ENCODE measurements at places on chromosomes 3 and 15.

DNA sequence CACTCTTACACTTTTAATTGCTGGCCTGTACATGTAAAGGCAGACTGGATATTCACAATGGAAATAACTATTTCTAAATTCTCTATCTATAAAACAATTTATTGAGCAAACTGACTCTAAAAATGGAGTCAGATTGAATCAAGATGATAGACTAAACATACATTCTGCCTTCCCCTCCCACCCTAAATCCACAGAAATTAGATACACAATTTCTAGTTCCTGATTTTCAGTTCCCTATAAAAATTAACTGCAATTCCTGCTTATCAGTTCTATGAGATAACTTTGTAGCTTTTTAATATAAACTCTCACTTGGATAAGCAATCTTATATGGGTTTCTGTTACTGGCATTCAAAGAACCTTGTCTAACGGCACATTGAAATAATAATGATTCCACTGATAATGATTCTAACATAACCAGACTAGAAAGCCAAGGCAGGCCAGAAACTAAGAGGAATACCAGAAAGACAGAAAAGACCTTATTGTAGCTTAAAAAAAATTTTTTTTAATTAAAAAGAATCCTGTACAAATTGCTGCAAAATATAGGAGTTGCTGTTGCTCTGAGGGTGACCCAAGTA lies 33.1 kb downstream of the TBC1D5 start:
- DNase-seq = no peak

DNA sequence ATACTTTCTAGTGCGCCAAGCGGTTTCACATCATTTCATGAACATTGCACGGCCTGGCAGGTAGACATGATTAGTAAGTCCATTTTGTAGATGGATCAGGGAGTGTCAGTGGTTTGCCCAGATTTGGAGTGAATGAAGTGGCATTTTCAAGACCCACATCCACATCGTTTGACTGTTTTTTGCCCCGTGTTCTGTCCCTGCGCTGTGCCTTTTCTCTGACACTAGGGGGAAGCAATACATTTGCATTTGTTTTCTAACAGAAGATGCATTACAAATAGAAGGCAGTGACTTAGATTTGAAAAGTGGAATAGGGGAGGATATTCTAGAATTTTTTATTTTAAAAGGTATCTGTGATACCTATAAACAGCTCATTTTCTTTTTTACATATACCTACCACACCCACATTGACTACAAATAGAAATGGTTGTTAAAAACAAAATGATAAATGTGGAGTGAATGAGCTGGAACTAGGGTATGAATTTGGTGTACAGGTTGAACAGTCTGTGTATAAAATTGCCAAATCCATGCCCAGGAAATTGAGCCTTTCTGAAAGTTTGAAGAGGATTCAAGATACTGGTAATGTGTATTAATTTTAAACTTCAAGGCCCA lies 98.0 kb downstream of the USP13 start:
- no peak for DNase-seq

GRCh38 chr3:159779883-159780282 lies 208.8 kb upstream of the IL12A start:
- DNase-seq = no peak

- DNase-seq = no peak
These were observed 224.7 kb upstream of the GBE1 start for GRCh38 chr3:81985996-81986723.

DNA sequence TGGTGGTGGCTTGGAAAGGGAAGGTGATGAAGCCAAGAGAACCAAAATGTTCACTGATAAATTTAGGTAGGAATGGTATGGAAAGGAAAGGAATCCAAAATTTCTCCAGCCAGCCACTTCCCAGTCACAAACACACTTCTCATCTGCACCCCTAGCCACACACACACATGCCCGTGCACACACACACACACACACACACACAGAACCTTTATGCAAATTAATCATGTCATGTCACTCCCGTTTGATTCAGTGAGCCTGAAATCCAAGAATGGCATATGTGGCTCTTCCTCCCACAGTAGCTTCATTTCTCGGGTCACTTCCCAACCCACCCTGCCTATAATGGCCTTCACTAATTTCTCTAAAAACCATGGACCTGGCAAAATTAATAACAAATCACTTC lies 3.1 kb upstream of the HLTF start:
- no peak for DNase-seq

- DNase-seq = no peak
These were observed 33.9 kb downstream of the OSBPL10 start for GRCh38 chr3:31947162-31947561.

DNA sequence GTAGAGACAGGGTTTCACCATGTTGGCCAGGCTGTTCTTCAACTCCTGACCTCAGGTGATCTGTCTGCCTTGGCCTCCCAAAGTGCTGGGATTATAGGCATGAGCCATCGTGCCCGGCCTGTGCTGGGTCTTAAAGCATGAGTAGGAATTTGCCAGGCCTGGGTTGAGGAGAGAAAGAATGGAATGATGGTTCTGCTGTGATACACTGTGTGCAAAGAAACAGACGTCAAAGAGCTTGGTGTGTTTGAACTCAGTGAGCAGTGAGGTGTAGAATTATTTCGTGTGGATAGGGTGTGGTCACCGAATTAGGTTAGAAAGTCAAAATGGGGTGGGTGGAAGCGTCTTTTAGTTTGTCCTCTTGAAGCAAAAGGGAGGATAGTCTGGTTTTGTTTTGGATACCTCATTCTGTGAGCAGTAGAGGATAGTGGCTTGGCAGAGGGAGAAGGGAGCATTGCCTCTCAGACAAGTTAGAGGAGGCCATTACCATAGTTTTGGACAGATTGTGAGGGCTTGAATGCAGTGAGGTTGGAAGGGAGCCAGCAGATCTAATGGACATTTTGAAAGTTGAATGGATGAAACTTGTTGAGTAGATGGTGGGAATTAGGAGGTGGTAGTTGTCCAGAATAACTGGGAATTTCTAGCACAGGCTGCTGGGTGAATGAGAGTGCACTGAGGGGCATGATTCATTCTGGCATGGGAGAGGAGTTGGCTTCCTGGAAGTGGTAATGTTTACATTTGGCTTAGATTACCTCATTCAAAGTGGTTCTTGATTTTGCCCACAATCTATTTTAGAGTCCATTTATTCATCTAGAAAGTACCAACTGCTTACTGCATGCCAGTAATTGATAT lies 27.2 kb downstream of the AKAP13 start:
- peak; percentile 20 for DNase-seq

- DNase-seq = no peak
These were observed 76.2 kb downstream of the TRIM42 start for GRCh38 chr3:140753865-140754754.

GRCh38 chr3:195063581-195064193 lies 207.3 kb downstream of the XXYLT1 start:
- no peak for DNase-seq

GRCh38 chr15:43183270-43183669 lies 1.9 kb upstream of the CCNDBP1 start:
- no peak for DNase-seq

DNA sequence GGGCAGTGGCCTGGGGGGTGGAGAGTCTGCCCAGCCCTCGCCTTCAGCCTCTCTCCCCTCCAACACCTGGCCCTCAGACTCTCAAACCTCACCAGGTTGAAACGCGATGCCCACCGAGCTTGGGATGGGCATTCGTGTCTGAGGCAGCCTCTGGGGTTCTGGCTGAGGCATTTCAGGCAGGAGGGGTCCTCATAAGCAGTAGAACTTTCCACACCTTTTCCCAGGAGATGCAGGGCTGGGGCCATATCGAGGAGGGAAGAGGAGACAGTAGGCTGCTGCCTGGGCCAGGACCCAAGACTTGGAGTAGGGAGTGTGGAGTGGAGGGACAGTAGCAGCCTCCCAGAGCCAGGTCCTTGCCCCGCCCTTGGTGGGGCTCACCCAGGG lies 24.6 kb downstream of the ACAA1 start:
- no peak for DNase-seq

DNA sequence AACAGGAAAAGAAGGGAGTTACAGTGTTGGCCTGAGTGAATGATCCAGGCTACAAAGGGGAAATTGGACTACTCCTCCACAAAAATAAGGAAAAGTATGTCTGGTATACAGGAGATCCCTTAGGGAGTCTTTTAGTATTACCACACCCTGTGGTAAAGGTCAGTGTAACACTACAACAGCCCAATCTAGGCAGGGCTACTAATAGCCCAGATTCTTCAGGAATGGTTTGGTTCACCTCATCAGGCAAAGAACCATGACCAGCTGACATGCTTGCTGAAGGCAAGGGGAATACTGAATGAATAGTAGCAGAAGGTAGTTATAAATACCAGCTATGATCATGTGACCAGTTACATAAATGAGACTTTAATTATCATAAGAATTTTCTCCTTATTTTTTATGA lies 372.6 kb upstream of the ATP11B start:
- DNase-seq = no peak

DNA sequence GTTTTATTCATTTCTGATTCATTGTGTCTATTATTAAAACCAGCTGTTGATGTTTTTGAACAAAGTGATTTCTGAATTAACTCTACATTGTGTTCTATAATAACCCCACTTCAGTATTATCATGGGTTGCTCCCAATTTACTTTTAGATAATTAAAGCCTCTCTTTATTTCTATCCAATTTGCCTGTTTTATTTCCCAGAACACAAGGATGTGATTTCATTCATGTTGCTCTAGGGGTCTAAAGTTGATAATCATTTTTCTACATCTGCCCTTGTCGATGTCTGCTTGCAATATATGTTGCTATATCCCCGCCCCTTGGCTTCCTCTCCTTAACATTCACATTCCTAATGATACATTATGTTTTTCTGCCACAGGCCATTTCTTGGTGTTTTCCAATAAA lies 747.3 kb downstream of the CADM2 start:
- DNase-seq = no peak

DNA sequence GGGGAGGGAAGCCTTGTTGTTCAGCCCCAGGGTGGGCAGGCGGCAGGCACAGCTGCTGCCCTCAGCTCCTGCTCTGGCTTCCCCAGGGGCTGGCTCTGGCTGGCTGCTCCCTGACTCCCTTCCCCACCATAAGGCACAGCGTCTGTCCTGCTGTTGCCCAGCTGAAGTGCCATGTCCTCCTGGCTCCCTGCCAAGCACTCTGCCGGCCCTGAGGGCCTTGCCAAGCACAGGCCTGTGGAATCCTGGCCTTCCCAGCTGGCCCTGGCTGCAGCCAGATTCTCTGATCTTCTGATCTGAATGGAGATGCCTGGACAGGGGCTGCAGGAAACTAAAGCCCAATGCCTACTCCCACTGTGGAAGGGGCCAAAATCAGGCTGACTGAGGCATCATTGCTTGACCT lies 1.1 kb downstream of the IQCF6 start:
- no peak for DNase-seq

GRCh38 chr3:32184187-32184730 lies 54.2 kb upstream of the CMTM8 start:
- DNase-seq = no peak

- no peak for DNase-seq
These were observed 5.5 kb downstream of the ITIH3 start for GRCh38 chr3:52800079-52800478.

DNA sequence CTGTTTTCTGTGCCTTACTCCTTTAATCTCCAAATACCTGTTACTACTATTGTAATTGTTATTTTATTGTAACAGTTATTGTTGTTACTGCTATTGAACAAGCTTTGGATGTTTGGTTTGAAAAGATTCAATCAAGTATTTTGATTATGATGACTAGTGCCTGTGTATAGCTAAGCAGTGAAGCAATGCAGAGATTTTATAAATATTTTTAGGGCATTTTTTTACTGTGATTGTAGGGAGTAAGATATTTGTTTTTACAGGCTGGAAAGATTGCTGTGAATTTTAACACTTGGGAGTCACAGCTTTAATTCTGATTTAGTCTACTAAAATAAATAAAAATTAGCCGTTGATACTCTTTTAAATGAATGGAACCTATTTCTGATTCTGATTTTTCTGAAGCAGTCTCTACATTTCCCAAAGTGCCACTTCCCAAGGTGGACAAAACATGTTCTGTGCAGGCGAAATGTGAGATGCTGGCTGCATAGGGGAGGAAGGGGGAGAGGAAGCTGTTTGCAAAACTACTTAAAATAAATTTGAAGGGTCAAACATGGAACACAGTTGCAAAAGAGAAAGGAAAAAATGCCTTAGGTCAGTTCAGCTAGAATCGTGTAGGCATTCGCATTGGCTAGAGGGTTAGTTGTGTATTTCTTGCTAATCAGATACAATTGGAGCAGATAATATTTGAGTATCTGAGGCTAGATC lies 25.7 kb downstream of the EEFSEC start:
- no peak for DNase-seq

- no peak for DNase-seq
These were observed 87.5 kb downstream of the RORA start for GRCh38 chr15:61141497-61142125.

DNA sequence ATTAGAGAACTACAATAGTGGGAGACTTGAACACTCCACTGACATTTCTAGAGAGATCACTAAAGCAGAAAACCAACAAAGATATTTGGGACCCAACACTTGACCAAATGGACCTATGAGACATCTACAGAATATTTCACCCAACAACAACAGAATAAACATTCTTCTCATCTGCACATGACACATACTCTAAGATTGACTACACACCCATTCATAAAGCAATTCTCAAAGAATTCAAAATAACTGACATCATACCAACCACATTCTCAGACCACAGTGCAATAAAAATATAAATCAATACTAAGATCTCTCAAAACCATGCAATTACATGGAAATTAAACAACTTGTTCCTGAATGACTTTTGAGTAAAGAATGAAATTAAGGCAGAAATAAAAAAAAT lies 473.7 kb downstream of the LPP start:
- no peak for DNase-seq

- no peak for DNase-seq
These were observed 132.6 kb upstream of the CTDSPL start for GRCh38 chr3:37729119-37729518.

DNA sequence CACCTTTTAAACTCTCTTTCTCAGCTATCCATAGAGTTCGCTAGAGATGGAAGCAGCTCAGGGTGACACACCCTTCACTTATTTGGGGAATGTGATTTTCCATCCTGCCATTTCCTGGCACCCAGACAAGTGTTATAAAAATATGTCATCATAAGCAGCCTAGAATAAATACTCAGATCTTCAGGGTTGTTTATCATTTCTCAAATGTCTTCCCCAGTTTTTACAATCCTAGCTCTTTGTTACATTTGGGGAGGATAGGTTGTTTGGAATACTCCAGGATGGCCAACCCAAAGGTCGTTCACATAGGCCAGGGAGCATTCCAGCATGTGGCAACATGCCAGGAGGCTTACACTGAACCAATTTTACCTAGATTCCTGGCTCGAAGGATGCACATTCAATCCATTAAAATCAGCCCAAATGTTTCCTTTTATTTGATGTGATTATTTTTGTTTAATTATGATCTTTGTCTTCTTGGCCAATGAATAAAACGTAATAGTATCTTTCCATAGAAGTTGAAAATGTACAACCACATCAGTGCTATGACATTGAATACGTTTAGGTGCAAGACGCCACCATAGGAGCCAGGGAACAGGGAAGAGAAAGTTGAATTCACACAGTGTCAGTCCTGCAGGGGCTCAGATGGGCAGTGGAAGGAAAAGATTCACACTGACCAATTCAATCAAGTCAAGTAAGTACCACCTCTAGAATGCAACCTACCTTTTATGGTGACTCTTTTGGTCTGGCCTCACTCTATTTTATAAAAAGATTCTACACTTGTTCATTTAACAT lies 537.7 kb upstream of the MDFIC2 start:
- no peak for DNase-seq
